CD4-positive, alpha-beta T cell treated with Interleukin-17A for 1 hour (primary cell): ENCODE measurements at places on chromosomes 11 and 22.
A peak's percentile ranks its signal among the peaks of the same experiment; 100 is the strongest.

DNA sequence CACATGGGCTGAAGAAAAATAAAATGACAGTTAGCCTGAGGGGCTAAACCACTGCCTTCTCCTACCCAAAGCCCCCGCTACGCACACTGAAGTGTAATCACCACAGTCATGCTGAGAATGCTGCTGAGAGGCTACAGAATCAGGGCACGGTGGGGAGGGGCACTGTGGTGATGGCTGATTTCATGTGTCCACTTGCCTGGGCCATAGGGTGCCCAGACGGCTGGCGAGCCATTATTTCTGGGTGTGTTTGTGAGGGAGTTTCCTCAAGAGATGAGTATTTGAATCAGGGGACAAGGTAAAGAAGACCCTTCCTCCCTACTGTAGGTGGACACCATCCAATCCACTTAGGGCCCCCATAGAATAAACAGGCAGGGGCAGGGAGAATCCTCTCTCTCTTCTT lies 1313.2 kb downstream of the TBC1D22A start:
- no peak for DNase-seq

DNA sequence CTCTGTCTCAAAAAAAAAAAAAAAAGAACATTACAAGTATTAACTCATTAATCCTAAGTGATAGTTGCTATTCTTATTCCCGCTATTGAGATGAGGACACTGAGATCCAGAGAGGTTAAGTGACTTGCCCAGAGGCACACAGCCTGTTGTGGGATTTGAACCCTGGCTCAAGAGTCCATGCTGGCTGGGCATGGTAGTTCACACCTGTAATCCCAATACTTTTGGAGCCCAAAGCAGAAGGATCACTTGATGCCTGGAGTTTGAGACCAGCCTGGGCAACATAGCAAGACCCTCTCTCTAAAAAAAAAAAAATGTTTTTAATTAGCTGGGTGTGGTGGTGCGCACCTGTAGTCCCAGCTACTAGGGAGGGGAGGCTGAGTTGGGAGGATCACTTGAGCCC lies 4.1 kb downstream of the GCAT start:
- no peak for DNase-seq

GRCh38 chr11:19220903-19221724 lies 19.3 kb upstream of the CSRP3 start:
- DNase-seq: no peak

- DNase-seq: no peak
These were observed 10.9 kb downstream of the PLAAT5 start for GRCh38 chr11:63480039-63480438.

DNA sequence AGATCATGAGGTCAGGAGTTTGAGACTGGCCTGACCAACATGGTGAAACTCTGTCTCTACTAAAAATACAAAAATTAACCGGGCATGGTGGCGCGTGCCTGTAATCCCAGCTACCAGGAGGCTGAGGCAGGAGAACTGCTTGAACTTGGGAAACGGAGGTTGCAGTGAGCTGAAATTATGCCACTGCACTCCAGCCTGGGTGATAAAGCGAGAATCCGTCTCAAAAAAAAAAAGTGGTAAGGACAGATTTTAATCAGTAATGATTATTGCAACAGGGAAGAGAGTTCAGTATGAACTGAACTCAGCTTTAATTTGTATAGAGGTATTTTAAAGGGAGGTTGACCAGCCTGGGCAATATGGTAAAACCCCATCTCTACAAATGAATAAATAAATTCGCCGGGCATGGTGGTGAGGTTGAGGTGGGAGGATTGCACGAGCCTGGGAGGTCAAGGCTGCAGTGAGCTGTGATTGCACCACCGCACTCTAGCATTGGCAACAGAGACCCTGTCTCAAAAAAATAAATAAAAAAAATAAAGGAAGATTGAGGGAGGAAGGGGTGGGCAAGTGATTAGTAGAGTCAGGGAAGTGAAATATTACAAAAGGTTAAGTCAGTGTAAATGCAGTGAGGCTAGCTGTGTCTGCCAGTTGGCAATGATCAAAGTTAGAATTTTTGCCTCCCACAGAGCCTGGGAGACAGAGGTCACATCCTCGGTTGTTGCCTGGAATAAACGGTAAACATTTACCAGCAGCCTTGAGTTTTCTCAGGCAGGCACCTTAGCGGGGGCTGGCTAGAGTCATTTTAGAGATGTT lies 2.6 kb upstream of the MCM5 start:
- no peak for DNase-seq

GRCh38 chr22:44289414-44290171 lies 23.2 kb downstream of the SHISAL1 start:
- no peak for DNase-seq

DNA sequence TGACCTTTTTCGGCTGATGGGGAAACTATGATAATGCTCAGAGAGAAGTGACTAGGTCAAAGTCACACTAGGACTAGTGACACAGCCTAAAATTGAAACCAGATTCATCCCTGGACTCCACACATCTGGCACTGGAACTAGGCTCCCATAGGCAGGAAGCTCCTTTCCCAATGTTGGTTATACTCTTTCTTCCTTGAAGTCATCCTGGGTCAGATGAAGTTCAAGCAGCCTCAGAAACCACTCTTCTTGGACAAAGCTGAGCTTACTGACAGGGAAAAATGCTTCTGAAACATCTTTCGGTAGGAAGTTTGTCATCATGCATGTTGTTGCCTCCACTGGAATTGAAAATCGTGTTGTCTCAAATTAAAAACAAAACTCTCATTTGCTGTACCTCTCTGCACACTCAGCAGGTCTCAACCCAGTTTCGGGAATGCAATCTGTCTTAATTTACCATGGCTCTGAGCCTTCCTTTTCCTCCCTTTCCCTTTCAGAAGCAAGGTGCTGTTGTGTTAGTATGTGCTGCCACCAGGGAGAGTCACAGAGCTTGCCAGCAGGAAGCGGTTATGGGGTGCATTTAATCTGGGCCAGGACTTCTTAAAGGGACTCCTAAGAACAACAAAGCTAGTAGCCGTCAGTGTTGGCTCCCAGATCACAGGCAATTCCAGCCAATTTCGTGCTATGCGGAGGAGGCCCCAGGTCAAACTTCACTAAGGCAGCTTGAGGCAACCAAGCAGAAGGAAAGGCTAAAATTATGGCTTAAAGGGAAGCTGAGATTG lies 384.8 kb downstream of the TENM4 start:
- DNase-seq: no peak

GRCh38 chr22:30994960-30995359 lies 25.9 kb downstream of the TUG1 start:
- DNase-seq: no peak

GRCh38 chr11:45922425-45923082 lies at the start of gene LARGE2:
LARGE2 (plus strand) TSS chr11:45922656; CDS start chr11:45922883, 227 bp downstream.
- peak; percentile 29 for DNase-seq

DNA sequence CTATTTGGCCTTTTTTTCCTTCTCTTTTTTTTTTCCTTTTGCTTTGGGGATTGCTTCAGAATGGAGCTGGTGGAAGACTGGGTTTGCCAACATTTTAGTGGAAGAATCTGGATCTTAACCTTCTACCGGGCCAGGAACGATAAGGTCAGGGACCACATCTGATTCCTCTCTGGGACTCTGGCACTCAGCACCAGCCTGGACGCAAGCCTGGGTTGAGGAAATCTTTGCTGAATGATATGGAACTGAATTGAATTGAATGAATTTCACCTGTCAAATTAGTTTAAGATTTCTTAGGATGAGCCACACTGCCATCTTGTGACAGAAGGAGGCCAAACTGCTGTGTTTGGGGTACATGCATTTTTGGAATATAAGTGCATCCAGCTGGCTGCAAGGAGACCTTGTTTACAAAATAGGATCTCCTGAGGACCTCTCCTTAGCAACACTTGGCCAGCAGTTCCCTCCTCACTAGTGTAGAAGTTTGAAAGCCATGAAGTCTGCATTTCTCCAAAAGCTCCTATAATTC lies 30.4 kb downstream of the TPBGL start:
- peak; percentile 58 for DNase-seq

DNA sequence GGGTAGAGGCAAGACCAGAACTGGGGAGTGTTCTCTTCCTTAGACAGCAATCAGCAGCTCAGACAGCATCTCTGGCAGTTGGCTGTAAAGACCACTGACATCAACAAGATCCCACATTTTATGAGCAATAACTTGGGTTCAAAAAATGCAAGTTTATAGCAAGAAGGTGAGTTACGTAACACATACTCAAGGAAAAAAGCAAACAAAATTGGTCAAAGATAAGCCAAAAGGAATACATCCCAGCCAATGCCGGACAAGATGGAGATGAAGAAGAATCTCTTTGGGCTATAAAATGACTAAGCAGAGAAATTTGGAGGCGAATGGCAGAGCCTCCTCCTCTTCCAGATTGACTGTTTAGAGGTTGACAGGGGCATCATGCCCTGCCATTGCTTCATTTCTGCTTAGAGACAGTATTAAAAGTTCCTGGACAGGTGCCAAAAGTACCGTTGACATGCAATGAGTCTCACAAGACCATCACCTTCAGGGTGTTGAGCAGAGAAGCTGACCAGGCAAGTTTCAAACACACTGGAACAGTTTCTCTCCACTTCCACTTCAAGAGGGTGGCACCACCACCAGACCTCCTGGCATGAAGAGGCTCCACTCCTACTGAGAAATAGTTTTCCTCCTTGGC lies 55.9 kb downstream of the ENDOD1 start:
- no peak for DNase-seq

- no peak for DNase-seq
These were observed 10.5 kb downstream of the MUC5AC start for GRCh38 chr11:1168256-1168655.
